ENCODE measurements at places on chromosomes 11 and 22.

GRCh38 chr11:124791626-124792341 is 8.4 kb downstream of the MSANTD2 start:
- no peak for DNase-seq

DNA sequence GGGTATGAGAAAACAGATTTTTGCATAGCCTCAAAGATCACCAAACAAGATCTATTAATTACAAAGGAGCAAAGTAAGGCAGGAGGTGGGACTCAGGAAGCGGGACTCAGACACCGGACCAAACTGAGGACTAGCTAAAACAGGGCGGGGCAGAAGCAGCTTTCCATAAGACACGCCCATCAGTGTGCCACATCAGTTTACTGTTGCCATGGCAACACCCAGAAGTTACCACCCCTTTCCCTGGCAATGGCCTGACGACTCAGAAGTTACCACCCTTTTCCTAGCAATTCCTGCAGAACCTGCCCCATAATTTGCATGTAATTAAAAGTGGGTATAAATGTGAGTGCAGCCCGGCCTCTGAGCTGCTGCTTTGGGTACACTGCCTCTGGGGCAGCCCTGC is 173.9 kb downstream of the SHANK2 start:
- no peak for DNase-seq

DNA sequence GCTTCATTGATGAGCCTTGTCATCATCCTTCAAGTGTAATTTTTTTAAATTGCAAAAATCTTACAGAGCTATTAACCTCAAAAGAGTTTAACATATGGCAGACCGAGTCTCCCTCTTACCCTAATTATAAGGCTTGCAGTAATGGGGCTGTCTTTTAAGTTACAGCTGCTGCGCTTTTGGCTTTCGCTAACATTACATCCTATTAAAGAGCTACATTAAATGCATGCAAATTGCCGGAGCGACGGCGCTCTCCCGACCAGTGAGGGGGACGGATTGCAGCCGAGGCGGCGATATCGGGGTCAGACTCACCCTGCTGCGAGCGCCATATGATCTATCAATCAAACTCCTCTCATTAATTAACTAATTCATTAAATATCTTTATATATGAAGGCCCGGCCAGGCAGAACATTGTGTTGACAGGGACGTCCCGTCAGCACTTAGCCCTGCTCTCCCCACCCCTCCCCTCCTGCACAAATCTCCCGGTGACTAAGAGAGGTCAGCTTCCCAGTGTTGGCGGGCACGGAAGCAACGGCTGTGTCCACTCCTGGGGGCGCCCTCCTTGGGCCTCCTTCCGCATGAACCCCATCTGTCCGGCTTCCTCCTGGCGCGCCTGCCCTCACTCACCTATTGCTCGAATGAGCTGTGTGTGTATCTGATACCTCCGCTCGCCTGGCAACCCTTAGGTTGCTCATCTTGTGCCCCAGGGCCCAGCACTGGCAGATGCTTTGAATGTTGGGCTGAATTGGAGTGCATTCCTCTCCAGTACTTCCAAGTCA is 156.0 kb upstream of the CADM1 start:
- peak; percentile 56 for DNase-seq

GRCh38 chr11:128116447-128116846 is 470.9 kb downstream of the ETS1 start:
- no peak for DNase-seq

- DNase-seq, result no peak
Measured at GRCh38 chr22:41870786-41871185, 37.9 kb downstream of the SREBF2 start.

GRCh38 chr11:46216019-46216764 is 61.3 kb upstream of the CREB3L1 start:
- no peak for DNase-seq

- no peak for DNase-seq
Measured at GRCh38 chr11:10657308-10658271, 36.0 kb downstream of the IRAG1 start.

DNA sequence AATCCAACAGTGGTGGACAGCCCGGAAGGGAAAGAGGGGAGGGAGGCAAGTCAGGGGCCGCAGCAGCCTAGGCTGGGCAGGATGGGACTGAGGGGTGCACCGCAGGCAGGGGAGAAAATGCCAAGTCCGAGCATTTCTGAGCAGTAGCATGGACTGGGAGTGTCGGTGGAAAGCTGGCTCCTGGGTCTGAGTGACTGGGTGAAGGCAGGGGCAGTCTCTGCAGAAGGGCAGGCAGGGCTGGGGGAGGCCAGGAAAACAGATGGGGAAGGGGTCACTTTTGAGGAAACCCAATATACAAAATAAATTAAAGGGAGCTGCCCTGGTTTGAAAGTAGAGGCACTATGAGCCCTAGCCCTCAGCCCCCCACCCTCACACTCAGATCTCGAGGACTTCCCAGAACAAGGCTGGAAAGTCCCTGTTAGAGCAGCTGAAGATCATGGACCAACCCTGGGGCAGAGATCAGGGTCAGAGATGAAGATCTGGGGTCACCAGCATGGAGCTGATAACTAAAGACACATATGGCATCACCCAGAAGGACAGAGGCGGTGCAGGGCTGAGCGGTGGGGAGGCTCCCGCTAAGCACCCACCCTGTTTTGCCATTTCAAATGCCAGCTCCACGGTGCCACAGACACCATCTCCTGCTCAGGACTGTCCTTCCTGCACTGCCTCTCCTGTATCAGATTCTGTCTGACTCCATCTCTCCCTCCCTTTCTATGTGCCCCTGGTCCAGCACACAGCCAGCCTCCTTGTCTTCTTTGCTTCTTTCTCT is 32.4 kb upstream of the ETS1 start:
- DNase-seq, result no peak

GRCh38 chr22:22684580-22685561 is 40.5 kb downstream of the GGTLC2 start:
- DNase-seq, result no peak

DNA sequence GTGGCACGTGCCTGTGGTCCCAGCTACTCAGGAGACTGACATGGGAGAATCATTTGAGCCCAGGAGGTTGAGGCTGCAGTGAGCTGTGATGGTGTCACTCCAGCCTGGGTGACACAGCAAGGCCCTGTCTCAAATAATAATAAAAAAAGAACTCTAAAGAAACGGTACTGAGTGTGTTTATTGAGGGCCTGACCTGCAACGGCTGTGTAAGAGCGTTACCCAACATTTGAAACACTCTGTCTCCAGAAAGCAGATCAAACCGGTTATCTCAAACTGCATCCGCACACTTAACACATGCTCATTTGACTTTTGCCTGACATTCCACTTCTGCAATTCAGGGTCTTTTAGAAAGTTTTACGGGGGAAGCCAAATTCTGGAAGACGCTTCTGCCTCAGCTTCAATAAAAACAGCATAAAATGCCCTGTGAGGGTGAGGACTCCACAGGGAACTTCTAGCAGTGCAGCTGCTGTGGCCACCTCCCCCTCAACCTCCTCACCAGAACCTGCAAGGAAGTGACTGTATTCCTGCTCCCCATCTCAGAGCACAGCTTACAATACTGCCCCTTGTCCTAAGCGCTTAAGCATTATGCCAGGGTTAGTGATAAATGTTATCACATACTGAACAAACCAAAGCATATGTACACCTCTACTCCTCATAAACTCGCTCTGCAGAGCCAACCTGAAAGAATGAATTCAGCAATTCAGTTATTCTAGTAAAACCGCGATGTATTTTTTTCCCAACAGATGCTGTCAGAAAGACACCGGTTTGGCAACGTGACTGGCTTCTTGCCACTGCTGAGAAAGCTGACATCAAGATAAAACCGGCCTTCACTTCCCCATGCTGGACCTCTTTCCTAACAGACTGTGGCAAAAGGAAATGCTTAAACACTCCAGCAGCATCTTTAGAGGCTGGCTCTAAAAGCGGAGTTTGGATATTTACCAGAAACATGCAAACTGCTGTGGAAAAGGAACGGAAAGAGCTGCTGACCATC is 52.2 kb downstream of the PRDM10 start:
- no peak for DNase-seq

DNA sequence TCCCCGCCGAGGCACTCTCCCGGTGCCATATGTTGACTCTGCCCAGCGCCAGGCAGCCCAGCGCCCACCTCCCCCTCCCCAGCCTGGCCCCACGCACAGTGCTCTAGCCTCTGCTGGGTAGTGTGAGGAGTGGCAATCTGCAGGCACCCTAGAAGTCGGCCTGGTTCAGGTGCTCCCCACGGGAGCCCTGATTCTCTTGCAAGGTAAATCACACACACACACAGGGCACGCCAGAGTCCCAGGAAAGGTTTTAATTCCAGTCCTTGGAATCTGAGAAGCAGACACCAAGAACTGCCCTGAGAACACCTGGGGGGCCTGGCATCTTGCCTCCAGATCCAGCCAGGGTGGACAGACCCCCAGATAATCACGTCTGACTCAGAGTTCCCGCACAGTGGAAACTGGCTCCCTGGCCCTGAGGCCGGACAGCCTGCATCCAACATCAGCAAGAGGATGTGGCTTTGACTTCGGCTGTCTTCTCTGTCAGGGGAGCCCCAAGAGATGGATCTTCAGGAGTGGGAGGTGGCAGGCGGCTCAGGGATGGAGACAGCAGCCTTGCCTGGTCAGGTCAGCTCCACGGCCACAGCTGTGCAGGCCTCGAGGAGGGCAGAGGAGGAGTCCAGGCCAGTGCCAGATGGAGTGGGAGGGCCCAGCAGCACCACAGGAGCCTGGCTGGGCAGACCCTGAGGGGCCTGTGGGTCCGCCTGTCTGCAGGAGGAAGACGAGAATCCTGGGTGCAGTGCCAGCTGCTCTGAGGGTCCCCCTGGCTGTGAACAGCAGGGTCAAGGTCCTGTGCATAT is 1.1 kb upstream of the RIN1 start:
- DNase-seq, result no peak

- no peak for DNase-seq
Measured at GRCh38 chr11:131302836-131303235, 67.6 kb upstream of the NTM start.

Measured in NCI-H1436 treated with DMSO at 0.1 percent for 48 hours (cell line).